ENCODE measurements at places on chromosomes 2 and 18.
A peak's percentile ranks its signal among the peaks of the same experiment; 100 is the strongest.

- no peaks in the 10 kb centered on the region for H3K36me3 ChIP-seq
- no peak for DNase-seq
- H3K4me3 ChIP-seq: no peak overlapping the region
- H3K27me3 ChIP-seq: peaks cover 66% of the 10 kb centered on the region
- no peak overlapping the region for H3K27ac ChIP-seq
- no peaks in the 10 kb centered on the region for H3K4me1 ChIP-seq
Observed at GRCh38 chr2:217942731-217943335, 60.0 kb downstream of the TNS1 start.

GRCh38 chr2:139218181-139218580 is 438.0 kb upstream of the NXPH2 start:
- no peaks in the 10 kb centered on the region for H3K27me3 ChIP-seq
- DNase-seq: no peak
- no peaks in the 10 kb centered on the region for H3K4me1 ChIP-seq
- no peak overlapping the region for H3K27ac ChIP-seq

DNA sequence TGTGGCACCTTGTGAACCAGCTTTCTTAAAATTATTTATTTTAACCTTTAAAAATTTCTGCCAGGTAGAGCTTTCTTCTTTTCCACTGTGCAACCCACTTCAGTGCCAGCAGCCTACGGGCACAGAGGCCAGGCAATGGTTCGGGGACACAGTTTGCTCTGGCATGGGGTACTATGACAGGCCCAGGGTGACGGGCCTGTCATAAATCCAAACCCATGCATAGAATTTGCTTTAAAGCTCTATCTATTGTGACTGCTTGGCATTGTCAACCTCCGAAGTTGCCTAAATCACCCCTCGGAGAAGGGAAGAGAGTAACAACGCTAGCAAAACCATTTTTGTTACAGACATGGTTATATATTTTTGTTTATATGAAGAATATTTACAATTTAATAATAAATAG is 1.5 kb downstream of the ODC1 start:
- peaks cover 68% of the 10 kb centered on the region for H3K36me3 ChIP-seq
- no peak for DNase-seq
- H3K4me1 ChIP-seq: peaks cover 13% of the 10 kb centered on the region

DNA sequence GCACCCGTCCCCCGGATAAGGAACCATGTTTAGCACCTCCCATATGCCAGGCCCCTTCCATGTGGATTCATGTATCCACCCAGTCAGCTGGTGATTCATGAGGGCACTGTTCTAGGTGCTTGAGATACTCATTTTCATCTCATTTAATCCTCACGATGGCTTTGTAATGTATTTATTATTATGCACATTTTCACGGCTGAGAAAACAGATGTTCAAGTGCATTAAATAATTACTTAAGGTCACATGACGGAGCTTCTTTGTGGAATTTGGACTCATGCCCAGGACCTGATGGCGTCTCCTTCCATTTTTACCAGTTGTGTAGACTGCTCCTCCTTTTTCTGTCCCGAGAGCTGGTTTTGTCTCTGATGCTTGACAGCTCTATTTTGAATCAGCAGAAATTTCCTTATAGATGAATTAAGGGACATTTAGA is 72.2 kb upstream of the RBM44 start:
- H3K4me1 ChIP-seq: peaks cover 72% of the 10 kb centered on the region
- H3K27ac ChIP-seq: peak overlapping the region; percentile 65
- no peak overlapping the region for H3K4me3 ChIP-seq
- no peaks in the 10 kb centered on the region for H3K27me3 ChIP-seq
- H3K36me3 ChIP-seq: peaks cover 88% of the 10 kb centered on the region

DNA sequence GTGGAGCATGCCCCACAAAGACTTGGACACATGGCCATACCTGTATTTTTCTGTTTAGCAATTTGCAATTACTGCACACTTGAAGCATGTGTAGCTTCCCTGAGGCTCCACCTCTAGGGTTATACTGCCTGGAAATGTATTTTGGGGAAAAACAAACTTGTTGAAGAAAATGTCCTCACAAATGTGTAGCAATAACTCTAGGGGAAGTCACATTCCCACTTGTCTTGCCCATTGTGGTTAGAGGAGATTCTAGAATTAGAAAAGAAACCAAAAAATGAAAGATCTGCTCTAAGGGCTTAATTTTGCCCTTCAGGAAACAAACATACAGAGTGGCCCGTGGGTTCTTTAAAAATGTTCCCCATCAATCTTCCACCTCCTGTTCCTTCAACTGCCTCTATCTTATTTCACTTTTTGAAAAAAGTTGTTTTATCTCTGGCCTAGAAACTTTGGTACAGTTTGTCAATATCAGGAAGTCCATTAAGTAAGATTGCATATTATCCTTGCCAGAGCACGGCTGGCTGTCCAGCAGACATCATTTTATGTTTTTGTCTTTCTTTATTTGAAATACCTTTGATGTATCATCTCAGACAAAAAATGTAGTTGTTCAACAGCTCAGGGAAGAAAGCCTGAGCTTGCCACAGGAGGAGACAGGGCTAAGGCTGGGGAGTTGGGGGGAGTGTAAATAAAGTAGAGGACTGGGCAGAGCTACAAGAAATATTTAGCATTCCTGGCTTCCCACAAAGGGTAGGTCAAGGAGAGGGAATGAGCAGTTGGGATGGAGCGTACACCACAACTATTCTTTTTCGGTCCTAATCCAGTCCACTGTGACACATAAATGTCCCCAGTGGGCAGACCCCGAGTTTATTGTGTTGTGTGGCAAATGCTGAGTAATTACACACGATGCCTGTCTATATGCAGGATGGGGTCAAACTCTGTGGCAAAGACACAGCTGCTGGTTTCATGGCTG is 96.8 kb upstream of the CDC42EP3 start:
- H3K36me3 ChIP-seq: peaks cover 3% of the 10 kb centered on the region
- no peak overlapping the region for H3K4me3 ChIP-seq
- no peak for DNase-seq
- H3K27me3 ChIP-seq: no peaks in the 10 kb centered on the region
- H3K27ac ChIP-seq: peak overlapping the region; percentile 65
- peaks cover 7% of the 10 kb centered on the region for H3K4me1 ChIP-seq
